ENCODE measurements at places on chromosomes 11 and 22. TPM values are rescaled to one million over a fixed set of nuclear protein-coding genes. Genes with fewer than 3 reads are reported as not detected.

The ADAMTS8 gene
- total RNA-seq: not detected

The ME3 gene
- 1.4 TPM for total RNA-seq

The PVALB gene
- total RNA-seq: not detected

The OR2AT4 gene
- not detected for total RNA-seq

The SLC22A9 gene
- not detected for total RNA-seq

The IL18 gene
- total RNA-seq: 1.4 TPM

The C11orf16 gene
- not detected for total RNA-seq

The PGA3 gene
- not detected for total RNA-seq

The KIRREL3 gene
- total RNA-seq: not detected

The OR5J2 gene
- total RNA-seq: not detected

The OR52A1 gene
- total RNA-seq: not detected

The MYBPC3 gene
- not detected for total RNA-seq

The OR6A2 gene
- not detected for total RNA-seq

The CD248 gene
- total RNA-seq: 0.30 TPM

The MUC6 gene
- total RNA-seq: not detected

The GPR83 gene
- 0.15 TPM for total RNA-seq

The LSP1 gene
- total RNA-seq: 453 TPM

The TUBA8 gene
- 2.3 TPM for total RNA-seq

The MMP27 gene
- total RNA-seq: not detected

The OR5A1 gene
- not detected for total RNA-seq

The BCO2 gene
- 0.81 TPM for total RNA-seq

The FADS2 gene
- 19.7 TPM for total RNA-seq

The TTC36 gene
- not detected for total RNA-seq

The XBP1 gene
- 139 TPM for total RNA-seq

The CALCA gene
- not detected for total RNA-seq

The TTLL8 gene
- not detected for total RNA-seq

The GVQW3 gene
- total RNA-seq: 2.7 TPM

The GLB1L3 gene
- 2.0 TPM for total RNA-seq

The FXYD6 gene
- not detected for total RNA-seq

The TBX10 gene
- total RNA-seq: not detected

The EIF3F gene
- 331 TPM for total RNA-seq

The RFPL2 gene
- total RNA-seq: 1.5 TPM

The LRRC32 gene
- 71.4 TPM for total RNA-seq

The PLET1 gene
- total RNA-seq: not detected

The SEPTIN3 gene
- 0.67 TPM for total RNA-seq

The MS4A3 gene
- 0.79 TPM for total RNA-seq

The TRIM48 gene
- total RNA-seq: not detected

The ANO5 gene
- not detected for total RNA-seq

The DGCR6L gene
- total RNA-seq: 28.7 TPM

The EXPH5 gene
- 1.8 TPM for total RNA-seq

The ZNF74 gene
- 4.1 TPM for total RNA-seq

The OSBP2 gene
- 9.9 TPM for total RNA-seq
